ENCODE measurements at places on chromosomes 1 and 21. TPM values are rescaled to one million over a fixed set of nuclear protein-coding genes. Genes with fewer than 3 reads are reported as not detected.
A peak's percentile ranks its signal among the peaks of the same experiment; 100 is the strongest.

GRCh38 chr21:35585155-35585554 lies 475.2 kb downstream of the SETD4 start:
- no peak for DNase-seq
- peaks cover 16% of the 10 kb centered on the region for H3K4me1 ChIP-seq
- H3K27ac ChIP-seq = no peak overlapping the region
- H3K27me3 ChIP-seq = peaks cover 43% of the 10 kb centered on the region

DNA sequence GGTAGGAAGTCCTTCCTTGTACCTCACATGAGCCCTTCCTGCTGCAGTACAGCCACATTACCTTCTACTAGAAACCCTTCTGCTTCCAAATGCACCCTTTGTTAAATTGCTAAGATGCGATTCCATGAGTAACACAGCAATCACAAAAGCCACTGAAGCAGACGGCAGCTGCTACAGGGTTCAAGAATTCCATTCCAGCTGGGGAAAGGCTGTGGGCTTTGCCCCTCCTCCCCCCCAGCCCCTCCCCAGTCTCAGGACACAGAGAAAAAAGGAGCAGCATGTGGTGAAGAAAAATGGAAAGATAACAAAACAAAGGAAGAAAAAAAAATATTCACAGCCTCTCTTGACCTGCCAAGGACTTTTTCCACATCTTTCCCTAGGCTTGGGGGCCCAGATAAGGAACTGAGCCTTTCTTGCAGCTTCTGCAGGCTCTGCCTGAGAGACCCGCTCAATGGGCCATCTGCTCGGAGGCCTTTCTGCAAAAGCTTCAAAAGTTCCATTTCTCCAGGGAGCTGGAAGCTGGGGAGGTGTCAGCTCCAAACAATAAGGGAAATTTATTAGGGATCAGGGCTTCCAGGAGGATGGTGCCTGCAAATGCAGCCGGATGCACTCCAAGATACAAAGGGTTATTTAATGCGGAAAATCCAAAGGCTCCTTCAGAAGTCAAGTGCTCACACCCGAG lies 72.1 kb downstream of the SYT2 start:
- peaks cover 5% of the 10 kb centered on the region for H3K4me1 ChIP-seq
- no peak overlapping the region for H3K4me3 ChIP-seq
- H3K36me3 ChIP-seq = no peaks in the 10 kb centered on the region
- H3K27ac ChIP-seq = no peak overlapping the region
- no peak for DNase-seq

DNA sequence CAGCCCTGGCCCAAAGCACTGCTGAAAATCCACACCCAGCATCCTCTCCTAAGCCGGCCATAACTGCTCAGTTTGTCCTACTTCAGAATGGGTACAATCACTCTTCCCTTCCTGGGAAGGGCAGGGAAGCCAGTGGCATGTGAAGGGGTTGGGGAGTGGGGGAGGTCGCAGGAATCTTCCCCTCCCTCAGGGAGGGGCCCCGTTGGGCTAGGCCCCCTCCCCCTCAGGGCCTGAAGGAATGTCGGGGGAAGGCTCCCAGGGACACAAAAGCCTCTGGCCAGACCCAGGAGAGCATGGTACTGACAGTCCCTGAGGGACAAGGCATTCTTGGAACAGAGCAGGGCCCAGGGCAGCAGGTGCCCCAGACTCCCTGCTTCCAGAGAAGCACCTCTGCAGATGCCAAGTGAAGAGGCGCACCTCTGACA lies 1.2 kb downstream of the ELOVL1 start:
- peaks cover 31% of the 10 kb centered on the region for H3K36me3 ChIP-seq
- H3K4me3 ChIP-seq = peak overlapping the region; percentile 93
- H3K27ac ChIP-seq = peak overlapping the region; percentile 91
- H3K4me1 ChIP-seq = peaks cover 32% of the 10 kb centered on the region
- H3K27me3 ChIP-seq = no peaks in the 10 kb centered on the region
- no peak for DNase-seq

- no peak for DNase-seq
- no peaks in the 10 kb centered on the region for H3K36me3 ChIP-seq
- H3K4me1 ChIP-seq = no peaks in the 10 kb centered on the region
Observed at GRCh38 chr21:36454093-36454531, 25.8 kb downstream of the CLDN14 start.

DNA sequence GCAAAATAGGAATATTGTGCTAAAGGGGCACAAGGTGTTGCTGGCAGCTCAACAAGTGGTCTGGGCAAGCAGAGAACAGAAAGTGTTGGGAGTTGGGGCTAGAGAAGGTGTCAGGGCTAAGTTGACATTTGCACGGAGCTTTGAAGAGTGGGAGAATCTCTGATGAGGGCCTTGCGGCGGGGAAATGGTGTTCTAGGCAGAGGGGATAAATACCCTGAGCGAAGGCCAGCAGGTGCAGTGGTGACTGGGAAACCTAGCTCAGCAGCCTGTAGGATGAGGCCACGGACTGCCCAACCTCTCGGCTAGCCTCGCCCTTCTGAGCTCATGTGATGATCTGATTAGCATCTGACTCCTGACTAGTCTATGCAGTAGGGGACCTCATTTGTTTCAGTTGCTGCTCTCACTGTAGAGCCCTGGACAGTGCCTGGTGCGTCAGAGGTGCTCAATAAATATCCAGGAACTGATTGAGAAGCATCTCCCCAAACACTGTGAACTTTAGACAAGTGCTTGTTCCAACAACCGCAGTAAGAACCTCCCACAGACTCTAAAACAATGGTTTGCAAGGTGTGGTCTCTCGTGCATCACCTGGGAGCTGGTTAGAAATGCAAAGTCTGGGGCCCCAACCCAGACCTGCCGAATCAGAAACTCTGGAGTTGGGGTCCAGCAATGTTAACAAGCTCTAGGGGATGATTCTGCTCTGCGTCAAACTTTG lies 1.0 kb upstream of the FOXO6 start:
- H3K27me3 ChIP-seq = peaks cover 19% of the 10 kb centered on the region
- H3K36me3 ChIP-seq = no peaks in the 10 kb centered on the region
- H3K27ac ChIP-seq = no peak overlapping the region
- peaks cover 4% of the 10 kb centered on the region for H3K4me1 ChIP-seq
- DNase-seq = no peak

GRCh38 chr1:89311757-89312156 lies 39.1 kb upstream of the GBP5 start:
- no peaks in the 10 kb centered on the region for H3K27me3 ChIP-seq
- no peak for DNase-seq
- H3K4me3 ChIP-seq = no peak overlapping the region
- peaks cover 10% of the 10 kb centered on the region for H3K36me3 ChIP-seq
- H3K4me1 ChIP-seq = peaks cover 38% of the 10 kb centered on the region

- no peaks in the 10 kb centered on the region for H3K4me1 ChIP-seq
- peaks cover 17% of the 10 kb centered on the region for H3K27me3 ChIP-seq
- H3K27ac ChIP-seq = no peak overlapping the region
Observed at GRCh38 chr1:248316796-248317195, 7.6 kb downstream of the OR2M7 start.

DNA sequence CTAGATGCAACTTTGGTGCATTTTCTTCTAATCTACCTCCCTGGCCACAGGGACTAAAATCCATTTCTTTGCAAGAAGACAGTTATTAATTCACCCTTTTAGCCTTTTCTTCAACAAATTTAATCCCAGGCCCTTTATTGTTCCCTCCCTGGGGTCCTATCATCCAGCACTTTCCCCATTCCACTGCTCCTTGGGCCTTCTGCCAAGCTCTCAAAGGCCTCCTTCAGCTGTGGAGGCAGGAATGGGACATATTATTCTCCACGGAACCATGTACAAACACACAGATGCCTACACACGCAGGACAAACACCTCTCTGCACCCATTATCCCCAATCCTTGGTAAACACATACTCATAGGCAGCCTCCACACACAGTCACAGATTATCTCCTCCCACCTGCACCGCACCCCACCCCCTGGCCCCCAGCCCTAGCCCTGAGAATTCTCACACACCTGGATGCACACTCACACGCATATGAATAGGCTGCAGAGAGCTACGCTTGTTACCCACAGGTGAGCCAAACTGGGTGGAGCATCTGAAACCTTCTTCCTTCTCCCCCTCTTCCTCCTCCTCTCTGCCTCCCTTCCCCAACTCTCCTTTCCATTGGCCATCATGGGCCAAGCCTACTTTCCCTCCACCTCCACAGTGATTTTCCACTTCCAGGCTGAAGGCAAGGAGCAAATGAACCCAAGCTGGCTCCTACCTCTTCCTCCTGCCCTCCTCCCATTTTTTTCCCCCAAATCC lies 11.7 kb downstream of the TAGLN2 start:
- DNase-seq = no peak
- peaks cover 60% of the 10 kb centered on the region for H3K4me1 ChIP-seq
- H3K27me3 ChIP-seq = no peaks in the 10 kb centered on the region
- H3K27ac ChIP-seq = no peak overlapping the region
- H3K36me3 ChIP-seq = peaks cover 20% of the 10 kb centered on the region

GRCh38 chr21:42309753-42310213 lies 5.4 kb downstream of the TFF3 start:
- H3K27me3 ChIP-seq = peaks cover 5% of the 10 kb centered on the region
- H3K4me1 ChIP-seq = peaks cover 3% of the 10 kb centered on the region
- peak; percentile 83 for DNase-seq
- no peaks in the 10 kb centered on the region for H3K36me3 ChIP-seq

DNA sequence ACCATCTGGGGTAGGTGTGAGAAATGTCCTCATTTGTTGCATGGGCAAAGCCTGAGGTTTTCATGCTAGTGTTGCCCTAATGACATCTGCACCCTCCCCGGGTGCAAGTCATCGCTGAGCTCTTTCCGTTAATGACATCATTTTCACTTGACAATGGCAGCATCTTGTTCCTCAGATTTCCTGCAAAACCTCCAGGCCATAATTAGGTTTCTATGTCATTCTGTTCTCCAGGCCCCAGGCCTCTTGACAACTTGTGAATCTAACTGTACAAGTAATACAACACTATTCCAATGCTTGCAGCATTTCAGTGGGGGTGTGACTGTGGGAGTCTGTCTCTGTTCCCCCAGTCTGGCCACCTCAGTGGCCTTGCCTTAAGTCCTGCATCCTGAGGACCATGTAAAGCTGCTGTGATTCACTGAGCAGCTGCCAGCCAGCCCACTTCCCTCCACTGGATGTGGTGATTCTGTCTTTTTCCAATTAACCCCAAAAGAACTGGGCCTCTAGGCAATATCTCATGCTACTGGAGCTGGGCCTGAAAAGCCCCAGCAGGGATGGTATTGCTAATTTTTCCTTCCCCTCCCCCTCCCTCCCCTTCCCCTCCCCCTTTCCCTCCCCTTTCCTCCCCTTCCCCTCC lies 22.8 kb downstream of the RAB7B start:
- no peak for DNase-seq
- H3K27me3 ChIP-seq = peaks cover 2% of the 10 kb centered on the region
- no peaks in the 10 kb centered on the region for H3K4me1 ChIP-seq
- H3K4me3 ChIP-seq = no peak overlapping the region
- no peaks in the 10 kb centered on the region for H3K36me3 ChIP-seq
- H3K27ac ChIP-seq = no peak overlapping the region

GRCh38 chr1:24900486-24900849 lies 29.6 kb downstream of the RUNX3 start:
- peaks cover 23% of the 10 kb centered on the region for H3K4me1 ChIP-seq
- no peaks in the 10 kb centered on the region for H3K27me3 ChIP-seq
- H3K4me3 ChIP-seq = peak overlapping the region; percentile 17

GRCh38 chr1:50604580-50604979 lies 181.3 kb upstream of the DMRTA2 start:
- H3K4me3 ChIP-seq = no peak overlapping the region
- DNase-seq = no peak
- peaks cover 3% of the 10 kb centered on the region for H3K36me3 ChIP-seq
- H3K27ac ChIP-seq = no peak overlapping the region

DNA sequence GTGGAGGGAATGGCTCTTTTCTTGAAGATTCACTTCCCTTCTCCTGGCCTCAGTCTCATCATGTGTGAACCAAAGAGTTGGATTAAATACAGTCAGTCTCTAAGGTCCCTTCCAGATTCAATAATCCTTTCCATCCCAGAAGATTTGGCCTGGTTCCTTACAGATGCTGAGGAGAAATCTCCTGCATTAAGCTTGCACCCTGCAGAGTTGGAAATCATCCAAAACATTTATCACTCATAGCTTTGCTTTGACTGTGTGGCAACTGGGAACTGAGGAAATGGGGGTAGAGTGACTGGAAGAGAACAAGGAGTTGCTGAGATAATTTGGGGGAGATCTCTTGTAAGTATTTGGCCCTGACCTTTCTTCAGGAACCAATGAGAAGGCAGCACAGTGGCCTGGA lies 220.5 kb upstream of the SGIP1 start:
- H3K27me3 ChIP-seq = no peaks in the 10 kb centered on the region
- H3K4me3 ChIP-seq = no peak overlapping the region
- H3K4me1 ChIP-seq = no peaks in the 10 kb centered on the region
- no peaks in the 10 kb centered on the region for H3K36me3 ChIP-seq
- DNase-seq = no peak

DNA sequence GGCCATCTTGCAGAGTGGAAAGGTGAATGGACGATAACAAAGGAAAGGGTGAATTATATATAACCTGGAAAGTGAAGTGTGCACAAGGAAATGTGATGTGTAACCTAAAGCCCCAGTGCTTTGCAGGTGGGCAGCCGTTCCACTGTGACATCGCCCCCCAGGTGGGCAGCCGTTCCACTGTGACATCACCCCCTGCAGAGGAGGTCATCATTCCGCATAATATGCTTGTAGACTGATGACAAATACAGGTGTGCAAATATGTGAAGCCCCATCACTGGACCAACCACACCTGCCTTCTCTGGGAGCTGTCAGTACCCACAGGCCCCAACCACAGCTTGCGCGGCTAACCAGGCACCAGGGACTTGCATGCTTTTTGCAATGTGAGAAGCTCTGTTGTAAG lies 4.7 kb upstream of the ZNF496 start:
- no peaks in the 10 kb centered on the region for H3K36me3 ChIP-seq
- no peak for DNase-seq
- H3K27me3 ChIP-seq = no peaks in the 10 kb centered on the region
- no peak overlapping the region for H3K4me3 ChIP-seq

DNA sequence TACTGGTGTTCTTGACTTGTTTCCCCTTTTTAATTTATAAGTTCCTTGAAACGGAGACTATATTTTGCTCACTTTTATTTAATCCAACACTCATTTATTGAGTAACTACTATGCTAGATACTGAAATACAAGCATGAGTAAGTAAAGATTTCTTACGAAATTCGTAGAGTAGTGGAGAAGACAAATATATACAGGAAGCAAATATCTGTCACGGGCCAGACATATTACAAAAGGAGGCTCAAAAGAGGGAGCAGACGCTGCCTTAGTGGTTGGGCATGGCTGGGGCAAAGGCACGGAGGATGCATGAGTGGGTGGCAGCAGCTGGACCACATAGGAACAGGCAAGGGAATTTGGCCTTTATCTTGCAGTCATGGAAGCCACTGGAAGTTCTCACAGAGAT lies 6.8 kb downstream of the NCF2 start:
- no peak for DNase-seq
- peaks cover 10% of the 10 kb centered on the region for H3K4me1 ChIP-seq
- no peak overlapping the region for H3K4me3 ChIP-seq
- no peak overlapping the region for H3K27ac ChIP-seq

Gene SIK1
- total RNA-seq = 6.1 TPM

Gene FCER1A
- not detected for total RNA-seq

Gene IQGAP3
- 16.9 TPM for total RNA-seq

Gene S100A2
- 5.3 TPM for total RNA-seq

Gene ILDR2
- total RNA-seq = 13.0 TPM

Gene C1orf115
- 0.76 TPM for total RNA-seq

Gene B3GALT2
- total RNA-seq = 0.07 TPM
